ENCODE measurements at places on chromosomes 1 and 21. TPM values are rescaled to one million over a fixed set of nuclear protein-coding genes. Genes with fewer than 3 reads are reported as not detected.

The PHTF1 gene
- 14.6 TPM for total RNA-seq

The PPFIA4 gene
- 0.32 TPM for total RNA-seq

The CFH gene
- total RNA-seq, result 5.3 TPM

The LAD1 gene
- total RNA-seq, result 1.0 TPM

The IFNAR1 gene
- 21.9 TPM for total RNA-seq

The POU2F1 gene
- total RNA-seq, result 4.1 TPM

The FCMR gene
- total RNA-seq, result 5.2 TPM

The ARHGAP30 gene
- 0.07 TPM for total RNA-seq

The SZT2 gene
- total RNA-seq, result 6.5 TPM

The GNG5 gene
- total RNA-seq, result 188 TPM

The CYP4A11 gene
- total RNA-seq, result not detected

The PDC gene
- not detected for total RNA-seq

The SHCBP1L gene
- not detected for total RNA-seq

The MTF1 gene
- 5.3 TPM for total RNA-seq

The SPRR2E gene
- not detected for total RNA-seq

The MAP10 gene
- 0.83 TPM for total RNA-seq

The SPATA17 gene
- 2.1 TPM for total RNA-seq

The PPIAL4G gene
- total RNA-seq, result not detected

The HES4 gene
- total RNA-seq, result 22.0 TPM

The TAS1R3 gene
- 0.15 TPM for total RNA-seq

The OR6K3 gene
- total RNA-seq, result not detected

The GCSAML gene
- not detected for total RNA-seq

The MFSD2A gene
- 6.9 TPM for total RNA-seq

The GPR61 gene
- not detected for total RNA-seq

The FAM72B gene
- 5.9 TPM for total RNA-seq

The CFHR2 gene
- total RNA-seq, result not detected

The ESRRG gene
- not detected for total RNA-seq

The RBP7 gene
- total RNA-seq, result 4.7 TPM

The USH2A gene
- total RNA-seq, result not detected

The FCN3 gene
- total RNA-seq, result not detected

The KIRREL1 gene
- total RNA-seq, result 19.2 TPM

The OR2L13 gene
- total RNA-seq, result not detected

The FMO4 gene
- 0.31 TPM for total RNA-seq

The SH2D2A gene
- 4.2 TPM for total RNA-seq

The TFF1 gene
- 26.8 TPM for total RNA-seq

The FDPS gene
- total RNA-seq, result 162 TPM

The PRELP gene
- total RNA-seq, result 0.02 TPM

The CFAP57 gene
- 0.32 TPM for total RNA-seq

The CDC20 gene
- 191 TPM for total RNA-seq

The PROK1 gene
- total RNA-seq, result not detected

The UBL4B gene
- not detected for total RNA-seq

The LCE1D gene
- not detected for total RNA-seq

Measured in A549 treated with Mapracorat at 1 μM for 4 hours (cell line).